CD4-positive, alpha-beta T cell treated with Interferon alpha-2 for 1 hour (primary cell): ENCODE measurements at places on chromosomes 7 and 10.

DNA sequence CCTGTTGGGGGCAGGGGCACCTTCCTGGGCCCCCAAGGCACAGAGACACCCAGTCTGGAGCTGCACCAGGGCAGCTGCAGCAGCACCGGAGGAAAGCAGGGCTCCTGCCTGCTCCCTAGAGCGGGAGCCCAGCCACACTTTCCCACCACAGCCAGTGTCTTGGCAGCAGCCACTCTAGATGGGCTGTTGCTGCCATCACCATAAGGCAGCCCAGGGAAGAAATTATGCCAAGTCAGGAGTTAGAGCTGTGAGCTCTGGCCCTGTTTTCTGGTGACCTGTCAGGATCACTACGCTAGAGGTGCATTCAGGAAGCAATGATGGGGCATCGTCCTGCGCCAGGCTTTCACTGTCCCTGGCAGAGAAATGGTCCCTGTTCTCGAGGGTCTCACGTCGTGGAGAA, 38.0 kb upstream of the ZNRF2 start:
- DNase-seq: no peak

DNA sequence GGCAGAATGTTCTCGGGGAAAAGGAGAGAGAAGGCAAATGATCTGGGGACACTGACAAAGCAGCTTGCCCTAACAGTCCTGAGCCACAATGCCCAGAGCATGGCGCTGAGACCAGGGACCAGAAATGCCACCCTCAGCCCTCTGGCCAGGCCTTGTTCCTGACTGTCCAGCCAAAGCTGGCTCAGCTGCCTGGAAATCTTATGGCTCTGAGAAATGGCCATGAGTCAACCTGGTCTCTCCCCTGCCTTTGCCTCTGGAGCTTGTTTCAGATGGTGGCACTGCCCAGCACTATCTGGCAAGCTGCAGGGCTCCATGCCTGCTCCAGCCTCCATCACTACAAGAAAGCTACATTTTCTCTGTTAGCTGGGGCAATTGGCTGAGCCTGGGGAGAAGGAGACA, 90.5 kb upstream of the PLXNA4 start:
- DNase-seq: no peak

DNA sequence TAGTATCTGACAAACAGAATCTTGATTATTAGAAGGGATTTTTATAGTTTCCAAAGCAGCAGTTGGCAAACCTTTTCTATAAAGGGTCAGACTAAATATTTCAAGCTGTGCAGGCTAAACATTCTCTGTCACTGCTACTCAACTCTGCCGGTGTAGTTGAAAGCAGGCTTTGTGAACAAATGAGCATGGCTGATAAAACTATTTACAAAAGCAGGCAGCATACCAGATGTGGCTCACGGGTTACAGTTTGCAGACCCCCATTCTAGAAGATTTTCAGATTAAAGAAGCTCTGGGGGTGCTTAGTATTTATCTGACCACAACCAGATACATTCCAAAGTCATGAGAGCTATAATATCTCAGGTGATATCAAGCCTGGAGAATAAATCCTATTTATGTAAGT, 1017.5 kb downstream of the SORCS1 start:
- DNase-seq: no peak

- no peak for DNase-seq
Observed at GRCh38 chr7:48355346-48355745, 184.1 kb downstream of the ABCA13 start.

GRCh38 chr7:144641389-144642044, 194.3 kb downstream of the TPK1 start:
- DNase-seq: no peak

DNA sequence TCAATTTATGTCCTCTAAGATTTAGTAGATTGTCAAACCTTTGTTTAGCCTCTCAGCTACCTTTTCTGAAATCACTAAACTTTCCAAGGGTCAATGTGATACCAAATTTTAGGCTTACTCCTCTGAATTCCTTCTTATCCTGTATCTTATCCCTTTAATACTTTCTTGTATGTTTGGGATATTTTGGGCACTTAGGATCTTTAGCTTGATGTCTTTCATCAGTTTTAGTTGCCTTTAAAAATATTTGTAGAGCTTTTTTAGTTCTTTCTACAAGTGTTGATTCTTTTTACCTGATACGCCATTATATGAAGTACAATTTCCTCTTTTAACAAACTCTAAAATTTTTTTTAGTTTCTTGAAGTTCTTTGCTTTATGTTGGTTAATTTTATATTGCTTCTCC, 30.7 kb upstream of the HDAC9 start:
- no peak for DNase-seq

DNA sequence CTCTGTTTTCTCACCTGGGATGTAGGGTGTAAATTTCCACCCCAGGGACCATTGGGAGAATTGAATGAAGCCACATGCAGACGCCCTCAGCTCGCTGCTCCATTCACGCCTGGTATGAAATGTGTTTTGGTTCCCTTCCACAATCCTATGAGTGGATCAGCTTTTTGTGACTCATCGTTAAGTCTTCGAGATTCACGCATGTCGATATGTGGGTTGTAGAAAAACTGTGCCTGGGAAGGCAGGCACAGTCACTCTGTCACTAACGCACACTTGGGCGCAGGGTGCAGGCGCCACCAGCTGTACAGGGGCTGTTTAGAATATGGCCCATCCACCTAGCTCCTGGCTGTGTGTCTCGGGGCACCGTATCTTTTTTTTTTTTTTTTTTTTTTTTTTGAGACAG, 64.2 kb upstream of the SH2B2 start:
- no peak for DNase-seq
